LHCN-M2 (cell line): ENCODE measurements at places on chromosomes 6 and 20.

GRCh38 chr6:55281215-55281614, 46.1 kb upstream of the GFRAL start:
- no peak for DNase-seq

DNA sequence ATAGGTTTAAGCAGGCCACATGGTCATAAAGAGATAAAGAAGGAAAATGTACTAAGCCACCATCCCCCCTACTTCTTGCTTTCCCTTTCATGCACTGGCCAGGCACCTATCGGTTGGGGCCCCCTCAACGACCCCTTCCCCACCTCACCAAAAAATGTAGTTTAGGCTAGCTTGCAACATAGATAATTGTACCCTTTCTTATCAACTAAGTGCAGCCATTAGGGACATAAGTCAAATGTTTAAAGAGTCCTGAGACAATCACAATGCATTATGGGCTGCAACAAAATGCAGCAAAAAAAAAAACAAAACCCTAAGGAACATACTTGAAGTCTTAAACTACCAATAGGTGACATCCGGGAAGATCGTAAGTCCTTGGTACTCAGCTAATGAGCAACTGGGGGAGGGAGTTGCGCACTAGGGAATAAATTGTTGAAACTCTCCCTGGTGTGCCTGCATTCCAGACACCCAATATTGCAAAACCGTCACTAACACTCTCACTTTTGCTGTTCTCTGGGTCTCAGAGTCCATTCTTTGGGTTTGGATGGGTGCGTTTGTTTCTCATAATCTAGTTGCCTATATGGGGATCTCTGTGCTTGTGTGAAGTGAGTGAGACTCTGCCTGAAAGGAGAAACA, 12.4 kb upstream of the HLA-G start:
- DNase-seq, result no peak

DNA sequence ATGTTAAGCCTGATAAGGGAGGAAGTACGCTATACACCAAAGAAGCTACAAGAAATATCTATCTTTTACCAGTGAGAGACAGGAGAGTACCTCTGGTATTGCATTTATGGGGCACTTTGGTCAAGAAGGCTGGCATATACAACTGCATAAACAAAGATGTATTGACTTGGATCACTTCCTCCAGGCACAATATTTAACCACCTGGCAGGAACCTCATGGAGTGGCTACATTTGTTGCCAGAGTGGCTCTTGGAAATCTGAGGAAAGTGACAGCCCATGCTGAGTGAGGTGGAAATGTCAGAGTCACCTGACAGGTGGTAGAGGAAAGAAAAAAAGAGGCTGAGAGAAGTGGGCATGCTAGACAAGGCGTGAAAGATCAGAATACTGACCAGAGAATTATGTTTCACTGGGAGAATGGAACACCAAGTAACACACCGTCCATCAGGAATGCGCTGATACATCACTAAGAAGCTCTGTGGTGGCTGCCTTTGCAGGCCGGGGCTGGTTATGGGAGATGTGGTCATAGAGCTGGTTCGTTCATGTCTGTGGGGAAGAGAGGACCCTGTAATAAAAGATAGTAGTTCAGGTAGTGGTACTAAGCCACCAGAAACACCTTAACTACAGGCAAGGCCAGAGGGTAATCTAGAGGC, 61.4 kb upstream of the UFL1 start:
- no peak for DNase-seq

DNA sequence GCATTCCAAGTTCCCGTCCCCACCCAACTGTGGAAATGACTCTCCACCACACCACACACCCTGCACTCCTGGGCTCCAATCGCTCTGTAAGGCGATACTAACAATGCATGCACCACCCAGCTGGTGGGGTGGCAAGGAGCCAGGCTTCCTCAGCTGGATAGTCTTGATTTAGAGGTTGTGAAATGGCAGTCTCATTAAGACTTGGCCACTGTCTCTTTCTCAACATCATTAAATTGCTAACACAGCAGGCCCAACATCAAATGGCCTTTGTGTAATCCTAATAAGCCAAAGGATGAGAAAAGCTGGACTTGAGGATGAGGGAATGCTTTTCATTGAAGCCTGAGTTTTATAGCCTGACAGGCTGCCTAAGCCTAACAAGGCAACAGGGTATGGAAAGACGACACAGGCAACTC, 223.7 kb downstream of the GMDS start:
- DNase-seq, result peak; percentile 63
